ENCODE measurements at places on chromosomes 16 and 17. TPM values are rescaled to one million over a fixed set of nuclear protein-coding genes. Genes with fewer than 3 reads are reported as not detected.

DNA sequence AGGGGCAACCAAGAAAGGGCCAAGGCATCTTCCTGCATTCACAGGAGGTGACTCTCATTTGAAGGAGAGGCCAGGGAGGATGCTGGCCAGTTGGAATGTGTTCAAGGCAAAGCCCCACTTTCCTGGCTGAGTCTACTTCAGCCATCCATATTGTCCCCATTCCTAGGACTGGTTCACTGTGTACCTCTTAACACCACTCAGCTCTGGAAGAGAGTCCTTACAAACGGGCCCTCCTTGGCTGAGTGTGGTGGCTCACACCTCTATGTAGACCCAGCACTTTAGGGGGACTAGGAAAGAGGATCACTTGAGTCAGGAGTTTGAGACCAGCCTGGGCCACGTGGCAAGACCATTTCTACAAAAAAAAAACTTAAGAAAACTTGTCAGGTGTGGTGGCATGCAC is 28.1 kb upstream of the CFAP20 start:
- no peak for DNase-seq

SDR42E1 gene
- polyA plus RNA-seq, result 0.96 TPM

DNA sequence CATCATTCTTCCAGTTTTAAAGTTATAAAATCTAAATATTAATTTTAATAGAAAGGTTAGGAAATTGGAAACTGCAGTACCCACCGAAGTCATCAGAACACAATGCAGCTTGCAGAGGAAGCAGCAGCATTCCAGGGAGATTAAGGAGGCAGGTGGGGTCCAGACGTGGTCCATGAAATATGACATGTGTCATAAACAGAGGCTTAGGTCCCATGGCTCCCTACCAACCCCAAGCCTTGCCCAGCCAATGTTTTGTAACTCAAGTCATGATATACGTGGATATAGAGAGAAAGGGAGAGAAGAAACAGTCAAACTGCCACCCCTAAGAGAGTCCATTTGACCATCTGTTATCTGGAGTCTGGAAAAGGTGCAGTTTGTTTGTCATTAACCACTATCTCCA is 670.0 kb downstream of the TOX3 start:
- DNase-seq, result peak; percentile 28

TP53TG3B gene
- not detected for polyA plus RNA-seq

- no peak for DNase-seq
Measured at GRCh38 chr17:34011599-34011998, 243.5 kb upstream of the CCL2 start.

ABCA6 gene
- 8.4 TPM for polyA plus RNA-seq

FSCN2 gene
- 2.6 TPM for polyA plus RNA-seq

DNA sequence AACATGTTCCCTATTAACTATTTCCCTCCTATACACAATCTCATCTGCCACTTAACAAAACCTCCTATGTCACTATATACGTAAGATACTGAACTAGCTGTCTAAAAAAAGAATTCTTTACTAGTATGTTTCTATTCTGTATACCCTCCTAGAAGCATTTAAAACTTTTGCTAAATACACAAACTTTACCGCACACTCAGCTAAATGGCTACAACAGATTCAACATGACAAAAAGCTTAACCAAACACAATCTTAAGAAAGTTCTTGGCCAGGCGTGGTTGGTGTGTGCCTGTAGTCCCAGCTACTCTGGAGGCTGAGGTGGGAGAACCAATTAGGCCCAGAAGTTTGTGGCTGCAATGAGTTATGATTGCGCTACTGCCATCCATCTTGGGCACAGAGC is 20.0 kb downstream of the MED13 start:
- no peak for DNase-seq
